ENCODE measurements at places on chromosomes 1 and 21. TPM values are rescaled to one million over a fixed set of nuclear protein-coding genes. Genes with fewer than 3 reads are reported as not detected.

DNA sequence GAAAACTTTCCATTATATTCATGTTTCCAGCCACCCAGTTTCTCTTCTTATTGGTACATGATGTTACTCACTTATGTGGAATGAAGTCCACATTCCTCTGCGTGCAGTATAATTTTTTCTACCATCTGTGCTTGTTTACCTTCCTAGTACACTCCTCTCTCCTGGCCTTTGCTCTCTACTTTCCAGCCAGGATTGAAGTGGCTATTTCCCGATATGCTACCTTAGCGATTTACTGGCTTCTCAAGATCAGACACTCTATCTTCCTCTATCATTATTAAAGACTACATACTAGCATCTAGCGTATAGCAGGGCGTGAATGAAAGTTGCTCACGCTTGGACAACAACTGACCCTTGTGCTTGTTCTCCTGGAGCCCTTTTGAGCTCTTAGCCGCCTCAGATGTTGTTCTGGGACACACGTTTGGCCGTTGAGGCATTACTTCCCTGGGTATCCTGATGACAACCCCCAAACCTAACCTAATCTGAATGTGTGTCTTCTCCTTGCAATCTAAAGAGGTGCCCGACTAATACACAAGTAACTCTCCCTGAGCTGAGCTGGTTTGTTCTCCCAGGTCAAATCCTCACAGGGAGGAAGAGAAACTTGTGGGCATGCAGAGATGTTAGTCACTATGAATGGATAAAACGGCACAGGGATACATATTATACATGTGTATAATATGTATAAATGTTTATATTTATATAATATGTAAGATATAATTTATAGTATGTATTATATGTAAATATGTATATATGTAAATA, 13.4 kb upstream of the MTARC2 start:
- peak; percentile 93 for DNase-seq

DNA sequence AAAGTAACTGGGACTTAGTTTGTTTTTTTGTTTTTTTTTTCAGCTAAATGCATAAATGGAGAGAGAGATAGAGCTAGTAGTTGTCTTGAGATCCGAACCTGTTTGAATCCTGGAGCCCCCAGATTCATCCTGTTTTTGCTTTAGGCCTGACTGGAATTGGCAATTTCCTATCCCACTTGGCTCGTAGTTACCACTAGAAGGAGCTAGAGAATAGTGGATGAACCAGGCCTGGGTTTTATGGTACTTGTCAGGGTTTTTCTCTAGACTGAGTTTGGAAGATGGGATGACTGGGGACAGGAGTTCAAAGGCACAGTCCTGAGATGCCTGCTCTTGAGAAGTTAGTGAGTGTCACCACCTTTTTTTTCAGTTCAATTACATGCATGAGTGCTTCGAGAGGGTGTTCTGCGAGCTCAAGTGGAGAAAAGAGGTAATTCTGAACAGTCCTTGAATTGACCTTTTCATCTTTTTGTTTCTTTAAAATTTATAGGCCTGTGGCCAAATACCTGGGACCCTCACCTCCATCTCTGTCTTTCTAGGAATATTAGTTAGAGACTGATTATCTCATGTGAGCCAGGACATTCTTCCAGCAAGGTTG, 23.4 kb downstream of the CELF3 start:
- peak; percentile 72 for DNase-seq

GRCh38 chr21:32087447-32087846, 191.4 kb downstream of the MIS18A start:
- DNase-seq = no peak

C1orf141 gene
- not detected for total RNA-seq

- DNase-seq = peak; percentile 100
These were observed 122.3 kb upstream of the TMPRSS2 start for GRCh38 chr21:41630249-41630648.

All from PC-3 (cell line).